ENCODE measurements at places on chromosomes 1 and 21.
A peak's percentile ranks its signal among the peaks of the same experiment; 100 is the strongest.

GRCh38 chr21:46454142-46454541 lies 4.5 kb upstream of the DIP2A start:
- no peak for DNase-seq

DNA sequence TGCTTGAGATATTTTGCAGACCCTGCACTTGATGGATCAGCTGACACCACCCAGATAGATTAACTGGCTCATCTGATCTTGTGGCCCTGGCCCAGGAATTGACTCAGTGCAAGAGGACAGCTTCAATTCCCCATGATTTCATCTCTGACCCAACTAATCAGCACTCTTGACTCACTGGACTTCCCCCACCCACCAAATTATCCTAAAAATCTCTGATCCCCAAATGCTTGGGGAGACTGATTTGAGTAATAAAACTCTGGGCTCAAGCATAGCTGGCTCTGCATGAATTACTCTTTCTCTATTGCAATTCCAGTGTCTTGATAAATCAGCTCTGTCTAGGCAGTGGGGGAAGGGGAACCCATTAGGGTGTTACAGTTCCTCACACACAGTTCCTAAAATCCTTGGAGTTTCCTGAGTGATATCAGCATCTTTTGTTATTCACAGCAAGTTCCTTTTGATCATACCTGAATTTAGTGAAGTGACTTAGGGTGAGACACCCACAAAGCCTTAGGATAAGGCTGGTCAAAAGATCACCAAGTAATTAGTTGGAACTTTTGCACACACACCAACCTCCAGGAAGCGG lies 104.2 kb downstream of the COP1 start:
- DNase-seq = peak; percentile 27

- no peak for DNase-seq
Observed at GRCh38 chr1:230281556-230281955, 144.6 kb downstream of the PGBD5 start.

DNA sequence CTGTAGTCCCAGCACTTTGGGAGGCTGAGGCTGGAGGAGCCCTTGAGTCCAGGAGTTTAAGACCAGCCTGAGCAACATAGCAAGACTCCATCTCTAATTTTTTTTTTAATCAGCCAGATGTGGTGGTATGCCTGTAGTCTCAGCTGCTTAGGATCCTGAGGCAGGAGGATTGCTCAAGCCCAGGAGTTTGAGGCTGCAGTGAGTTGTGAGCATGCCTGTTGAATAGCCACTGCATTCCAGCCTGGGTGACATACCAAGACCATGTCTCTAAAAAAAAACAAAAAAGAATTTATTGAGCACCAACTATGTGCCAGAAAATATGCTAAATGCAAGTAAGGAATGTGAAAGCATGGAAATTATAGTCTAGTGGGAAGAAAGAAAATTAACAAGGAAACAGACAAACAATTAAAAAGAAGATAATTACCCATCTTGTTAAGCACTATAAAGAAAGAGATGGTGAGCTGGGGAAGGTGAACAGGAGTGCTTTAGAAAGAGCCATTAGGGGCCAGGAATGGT lies 104.0 kb upstream of the ZNF678 start:
- DNase-seq = no peak

DNA sequence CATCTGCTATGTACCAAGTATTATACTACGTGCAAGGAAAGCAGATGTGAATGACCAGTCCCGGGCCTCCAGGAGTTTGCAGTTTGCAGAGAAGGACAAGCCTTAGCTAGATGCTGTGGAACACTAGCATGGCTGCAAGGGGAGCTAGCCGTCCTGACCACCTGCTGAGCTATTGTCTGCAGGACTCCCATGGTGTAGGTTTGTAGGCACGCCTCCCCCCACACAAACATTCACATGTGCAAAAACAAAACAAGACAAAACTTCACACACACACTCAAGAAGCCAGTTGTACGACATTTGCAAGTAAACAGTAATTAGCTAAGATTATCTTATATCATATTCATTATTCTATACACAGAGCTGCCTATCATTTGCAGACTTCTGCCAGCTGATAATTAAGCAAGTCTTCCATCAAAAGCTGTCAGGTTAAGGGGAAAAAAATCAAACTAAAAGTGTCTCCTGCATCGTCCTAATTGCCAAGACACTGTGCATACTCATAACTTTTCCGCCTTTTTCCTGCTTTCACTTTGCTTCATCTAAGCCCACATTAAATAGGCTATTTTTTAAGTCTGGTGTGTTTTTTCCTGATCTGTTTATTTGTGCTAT lies 10.7 kb upstream of the HNRNPU start:
- no peak for DNase-seq

DNA sequence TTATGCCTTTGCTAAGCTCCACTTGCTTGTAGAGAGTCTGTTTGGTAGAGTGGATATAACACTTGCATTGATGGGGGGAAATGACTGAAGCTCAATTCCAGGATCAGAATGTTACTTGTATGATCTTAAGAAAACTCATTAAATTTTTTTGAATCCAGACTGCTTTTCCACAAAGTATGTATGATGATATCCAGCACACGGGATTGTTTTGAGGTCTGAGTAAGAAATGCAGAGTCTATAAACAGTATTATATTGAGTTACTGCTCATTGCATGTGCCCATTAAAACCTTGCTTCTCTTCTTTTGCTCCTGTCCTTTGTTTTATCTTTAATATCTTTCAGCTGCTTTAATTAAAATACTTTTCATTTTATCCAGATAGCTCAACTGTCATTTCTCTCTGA lies 570.4 kb upstream of the ZRANB2 start:
- DNase-seq = no peak

DNA sequence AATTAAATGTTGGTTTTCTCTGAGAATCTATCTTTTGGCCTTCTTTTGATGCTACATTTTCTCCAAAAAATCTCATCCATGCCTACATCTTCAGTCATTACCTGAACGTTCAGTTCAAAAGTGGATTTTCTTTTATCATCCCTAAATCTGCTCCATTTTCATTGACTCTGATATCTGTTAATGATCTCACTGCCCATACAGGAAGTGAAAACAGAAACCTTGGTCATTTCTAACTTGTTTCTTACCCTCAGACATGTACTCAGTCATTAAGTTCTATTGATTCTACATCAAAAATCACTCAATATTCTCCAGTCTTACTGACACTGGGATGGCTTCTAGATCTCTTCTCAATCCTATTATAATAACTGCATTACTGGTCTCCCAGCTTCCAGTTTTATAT lies 22.7 kb downstream of the PRKACB start:
- no peak for DNase-seq

- no peak for DNase-seq
Observed at GRCh38 chr1:174219606-174220370, 60.5 kb downstream of the RABGAP1L start.

GRCh38 chr1:52551507-52552235 lies 1.2 kb downstream of the TUT4 start:
- DNase-seq = peak; percentile 37

DNA sequence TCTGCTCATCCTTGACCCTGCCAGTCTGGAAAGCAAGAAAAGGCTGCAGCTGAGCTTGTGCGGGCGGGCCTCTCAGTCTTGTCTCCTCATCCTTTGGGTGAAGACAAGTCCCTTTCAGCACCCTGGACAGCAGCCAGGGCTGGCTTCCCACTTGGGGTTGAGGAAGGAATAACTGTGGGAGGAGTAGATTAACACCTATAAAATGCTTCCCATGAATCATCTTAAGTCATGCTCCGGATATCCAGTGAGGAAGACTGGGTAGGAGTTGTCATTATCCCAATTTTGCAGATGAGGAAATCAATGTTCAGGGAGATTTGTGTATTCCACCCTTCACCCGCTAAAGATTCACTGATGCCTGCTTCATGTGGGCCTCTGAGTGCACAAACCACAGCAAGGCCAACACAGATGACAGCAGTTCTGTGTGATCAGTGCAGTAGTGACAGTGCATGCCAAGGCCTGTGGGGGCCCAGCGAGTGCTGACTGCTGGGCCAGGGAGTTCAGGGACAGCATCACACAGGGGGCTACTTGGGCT lies 20.1 kb upstream of the COL16A1 start:
- peak; percentile 39 for DNase-seq

All from stimulated activated CD4-positive, alpha-beta T cell treated with anti-CD3 and anti-CD28 coated beads, Interleukin-4, amount 100 ng/mL, for 24 hours (primary cell).